NK-92 treated with Interleukin-12 subunit alpha and Interleukin-12 subunit beta, amount 100 ng/mL, for 24 hours (cell line): ENCODE measurements at places on chromosomes 2 and 18.

- DNase-seq: no peak
Measured at GRCh38 chr2:148957023-148957422, 81.5 kb upstream of the LYPD6B start.

GRCh38 chr18:54845787-54846186 lies 17.5 kb downstream of the RAB27B start:
- no peak for DNase-seq

GRCh38 chr2:56239437-56239836 lies 55.6 kb downstream of the CCDC85A start:
- DNase-seq: no peak

DNA sequence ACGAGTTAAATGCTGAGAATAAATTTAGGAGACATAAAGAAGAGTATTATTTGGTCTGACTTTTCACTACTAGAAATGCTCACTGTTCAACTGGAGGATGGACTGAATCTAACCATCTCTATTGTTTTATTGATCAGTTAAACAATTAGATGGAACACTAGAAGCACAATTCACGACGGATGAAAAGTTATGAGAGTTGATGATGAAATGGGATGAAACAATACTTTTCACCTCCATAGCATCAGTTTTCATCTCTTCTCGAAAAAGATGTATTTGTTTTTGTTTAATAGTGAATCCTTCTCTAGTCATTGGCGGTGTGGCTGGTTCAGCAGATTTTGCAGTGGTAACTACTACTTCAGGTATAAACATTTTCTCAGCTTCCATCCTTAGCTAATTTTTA lies 19.3 kb downstream of the TTN start:
- no peak for DNase-seq

DNA sequence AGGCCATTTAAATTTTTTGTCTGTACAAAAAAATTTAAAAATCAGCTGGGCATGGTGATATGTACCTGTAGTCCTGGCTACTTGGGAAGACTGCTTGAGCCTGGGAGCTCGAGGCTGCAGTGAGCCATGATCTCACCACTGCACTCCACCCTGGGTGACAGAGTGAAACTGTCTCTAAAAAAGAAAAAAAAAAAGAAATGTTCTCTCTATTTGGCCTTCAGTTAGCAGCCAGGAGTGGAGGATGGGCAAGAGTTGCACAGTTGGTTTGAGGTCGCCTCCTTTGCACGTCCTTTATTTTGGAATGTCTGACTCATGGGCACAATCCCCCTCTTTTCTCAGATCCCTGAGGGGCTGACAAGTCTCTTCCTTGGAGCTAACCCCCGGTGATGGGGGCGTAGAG lies 26.3 kb downstream of the ITM2C start:
- DNase-seq: no peak
